ENCODE measurements at places on chromosomes 5 and 9. TPM values are rescaled to one million over a fixed set of nuclear protein-coding genes. Genes with fewer than 3 reads are reported as not detected.

SHROOM1 gene
- 0.79 TPM for total RNA-seq

TLX3 gene
- total RNA-seq: not detected

IL5 gene
- total RNA-seq: not detected

GRCh38 chr9:77161966-77162365 is 15.4 kb upstream of the VPS13A start:
- peak; percentile 46 for DNase-seq

DNA sequence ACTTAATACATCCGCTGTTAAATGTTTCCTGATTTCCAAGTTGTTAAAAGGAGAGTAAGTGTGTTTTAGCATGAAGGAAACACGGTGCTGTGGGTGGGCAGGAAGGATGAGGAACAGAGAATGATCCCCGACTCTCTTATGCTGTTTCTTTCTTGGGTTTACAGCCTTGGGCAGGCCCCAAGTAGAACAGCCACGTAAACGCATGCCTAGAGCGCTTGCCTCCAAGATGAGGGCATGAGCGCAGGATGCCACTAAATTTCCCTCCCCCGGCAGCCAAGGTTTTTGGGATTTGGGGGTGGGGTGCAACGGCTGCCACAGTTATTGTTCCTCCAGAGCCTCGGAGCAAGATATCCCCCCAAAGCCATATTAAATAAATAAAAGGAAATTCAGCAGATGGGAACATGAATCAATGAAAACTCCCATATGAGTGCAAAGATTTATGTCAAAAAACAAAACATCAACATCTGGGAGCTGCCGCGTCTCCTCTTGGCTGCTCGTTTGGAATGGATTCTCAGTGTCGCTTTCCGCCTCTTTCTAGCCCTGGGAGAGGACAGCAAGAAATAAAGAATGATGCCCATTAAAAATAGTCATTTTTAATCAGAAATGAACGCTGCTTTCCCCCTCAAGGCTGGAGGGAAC is 10.0 kb upstream of the DELE1 start:
- DNase-seq: no peak

Data from bronchial epithelial cell (primary cell).